ENCODE measurements at places on chromosomes 16 and 17. TPM values are rescaled to one million over a fixed set of nuclear protein-coding genes. Genes with fewer than 3 reads are reported as not detected.

GOT2 gene
- 97.1 TPM for total RNA-seq

C16orf74 gene
- total RNA-seq, result 27.8 TPM

GPRC5C gene
- under 0.01 TPM for total RNA-seq

TBC1D3B gene
- not detected for total RNA-seq

Data from myometrial cell (primary cell).